Ecto neural progenitor cell (in vitro differentiated cells): ENCODE measurements at places on chromosomes 6 and 20.

GRCh38 chr20:3707508-3707899 lies 4.9 kb downstream of the SIGLEC1 start:
- no peak for DNase-seq

DNA sequence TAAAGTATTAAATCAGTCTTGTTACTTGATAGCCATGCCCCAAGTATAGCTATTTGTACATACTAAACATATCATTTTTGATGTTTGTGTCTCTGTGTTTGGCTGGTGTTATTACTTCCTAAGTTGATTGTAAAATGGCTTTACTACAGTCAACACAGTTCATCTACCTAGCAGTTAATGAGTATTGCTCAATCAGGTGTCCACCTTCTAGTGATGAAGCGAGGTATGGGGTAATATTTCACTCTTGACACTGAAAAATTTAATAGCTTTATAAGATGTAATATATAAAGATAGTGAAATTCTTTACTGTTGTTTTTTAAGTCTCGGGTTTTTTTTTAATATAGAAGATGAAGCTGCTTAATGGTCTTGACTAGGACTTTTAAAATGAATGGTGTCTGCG lies 18.9 kb downstream of the TMEM14A start:
- no peak for DNase-seq

DNA sequence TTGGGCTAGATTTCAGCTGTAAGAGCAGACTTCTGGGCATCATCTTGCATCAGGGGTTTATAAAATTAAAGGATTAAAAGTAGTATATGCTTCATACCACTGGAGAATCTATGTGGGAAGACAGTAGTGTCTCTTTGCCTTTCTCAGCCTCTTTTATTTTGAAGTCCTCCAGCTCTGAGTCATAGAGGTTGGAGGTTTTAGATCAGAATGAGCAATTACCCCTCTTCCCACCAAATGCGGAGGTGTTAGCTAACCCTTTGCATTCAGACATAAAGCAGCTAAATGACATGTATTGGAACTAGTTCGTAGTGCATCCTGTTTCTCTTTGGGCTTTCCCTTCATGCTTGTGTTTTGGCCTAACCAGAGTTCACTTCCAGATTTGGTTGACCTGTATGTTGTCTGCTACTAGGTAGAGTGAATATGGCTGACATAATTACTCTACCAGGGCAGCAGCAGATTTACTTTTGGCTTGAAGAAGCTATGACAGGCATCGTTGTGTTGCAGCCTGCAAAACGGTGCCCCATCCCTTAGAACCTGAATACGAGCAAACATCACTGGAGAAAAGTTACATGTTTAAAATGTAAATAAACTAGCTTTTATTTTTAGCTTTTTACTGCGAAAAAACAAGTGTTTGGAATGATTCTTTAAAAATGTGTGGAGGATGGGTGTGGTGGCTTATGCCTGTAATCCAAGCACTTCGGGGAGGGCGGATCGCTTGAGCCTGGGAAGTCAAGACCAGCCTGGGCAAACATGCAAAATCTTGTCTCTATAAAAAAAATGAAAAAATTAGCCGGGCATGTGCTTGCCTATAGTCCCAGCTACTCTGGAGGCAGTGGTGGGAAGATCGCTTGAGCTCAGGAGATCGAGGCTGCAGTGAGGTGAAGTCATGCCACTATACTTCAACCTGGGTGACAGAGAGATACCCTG lies 82.2 kb downstream of the MYO6 start:
- DNase-seq = no peak

DNA sequence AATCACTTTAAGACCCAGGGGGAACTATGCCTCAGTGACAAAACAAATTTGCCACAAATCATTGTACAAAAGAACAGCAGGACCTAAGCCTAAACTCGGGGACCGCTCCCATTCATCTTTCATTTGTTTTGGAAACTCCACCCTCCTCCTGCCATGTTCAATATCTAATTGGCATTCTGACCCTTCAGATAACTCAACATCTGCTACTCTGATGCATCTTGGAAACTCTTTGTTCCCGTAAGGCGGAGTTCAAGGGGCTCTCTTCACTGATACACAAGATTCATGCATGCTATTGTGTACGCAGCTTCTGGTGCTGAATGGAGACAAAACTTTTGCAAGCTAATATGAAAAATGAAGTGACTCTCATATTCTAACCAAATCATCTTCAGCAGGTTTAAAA lies 187.6 kb downstream of the ZFP64 start:
- no peak for DNase-seq

- no peak for DNase-seq
These were observed 308.9 kb upstream of the JAG1 start for GRCh38 chr20:10982692-10983091.
